Natural killer cell treated with Interleukin-12 subunit alpha and Interleukin-12 subunit beta and Interleukin-15 and Interleukin-18, amount 100 ng/mL, for 72 hours (primary cell): ENCODE measurements at places on chromosomes 12 and 14. TPM values are rescaled to one million over a fixed set of nuclear protein-coding genes. Genes with fewer than 3 reads are reported as not detected.

DNA sequence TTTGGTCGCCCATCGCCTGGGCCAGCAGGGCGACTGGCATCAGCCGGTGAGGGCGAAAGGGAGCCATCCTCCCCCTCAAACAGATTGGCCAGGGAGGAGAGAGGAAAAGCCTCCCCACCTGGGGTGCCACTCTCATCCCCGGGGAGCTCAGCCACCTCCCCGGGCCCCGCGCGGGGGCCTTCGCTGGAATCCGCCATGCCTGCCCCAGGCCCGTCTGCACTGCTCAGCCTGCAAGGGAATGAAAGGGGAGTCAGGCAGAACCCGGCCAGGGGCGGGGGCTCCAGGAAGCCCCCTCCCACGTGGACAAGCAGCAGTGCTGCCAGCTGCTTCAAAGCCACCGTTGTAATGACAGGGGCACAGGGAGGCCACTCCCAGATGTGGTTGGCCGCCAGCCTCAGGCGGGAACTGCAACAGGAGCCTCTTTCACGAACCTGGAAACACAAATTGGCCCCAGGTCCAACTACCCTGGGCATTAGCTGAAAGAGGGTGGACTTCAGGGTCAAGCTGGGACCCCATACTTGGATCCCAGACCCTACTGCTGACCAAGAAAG lies 18.5 kb downstream of the TRPV4 start:
- H3K4me1 ChIP-seq, result no peaks in the 10 kb centered on the region
- no peaks in the 10 kb centered on the region for H3K36me3 ChIP-seq
- DNase-seq, result no peak
- H3K27me3 ChIP-seq, result peaks cover 3% of the 10 kb centered on the region
- H3K4me3 ChIP-seq, result no peak overlapping the region
- no peak overlapping the region for H3K27ac ChIP-seq

DNA sequence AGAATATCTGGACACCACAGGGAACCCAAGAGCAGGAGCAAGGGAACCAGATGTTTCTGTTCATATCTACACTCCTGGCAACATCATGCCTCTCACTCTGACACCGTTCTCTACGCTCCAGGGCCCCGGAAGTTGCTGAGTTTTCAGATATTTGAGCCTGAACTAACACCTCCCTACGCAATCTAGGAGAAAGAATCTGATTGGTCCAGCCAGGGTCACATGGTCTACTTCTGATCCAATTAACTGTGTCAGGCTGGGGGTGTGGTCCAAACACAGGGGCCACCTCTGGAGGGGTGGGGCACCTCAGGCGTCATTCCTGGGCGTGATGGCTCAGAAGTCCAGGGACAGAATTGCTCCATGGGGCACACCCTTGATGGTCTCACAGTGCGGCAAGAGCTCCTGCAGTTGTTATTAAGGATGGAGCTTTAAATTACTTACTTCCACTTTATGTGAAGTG lies 165.5 kb downstream of the PTPN11 start:
- no peaks in the 10 kb centered on the region for H3K4me1 ChIP-seq
- no peaks in the 10 kb centered on the region for H3K36me3 ChIP-seq
- DNase-seq, result no peak
- no peak overlapping the region for H3K4me3 ChIP-seq

The LTB4R2 gene
- 13.7 TPM for total RNA-seq

The CTSG gene
- total RNA-seq, result not detected

DNA sequence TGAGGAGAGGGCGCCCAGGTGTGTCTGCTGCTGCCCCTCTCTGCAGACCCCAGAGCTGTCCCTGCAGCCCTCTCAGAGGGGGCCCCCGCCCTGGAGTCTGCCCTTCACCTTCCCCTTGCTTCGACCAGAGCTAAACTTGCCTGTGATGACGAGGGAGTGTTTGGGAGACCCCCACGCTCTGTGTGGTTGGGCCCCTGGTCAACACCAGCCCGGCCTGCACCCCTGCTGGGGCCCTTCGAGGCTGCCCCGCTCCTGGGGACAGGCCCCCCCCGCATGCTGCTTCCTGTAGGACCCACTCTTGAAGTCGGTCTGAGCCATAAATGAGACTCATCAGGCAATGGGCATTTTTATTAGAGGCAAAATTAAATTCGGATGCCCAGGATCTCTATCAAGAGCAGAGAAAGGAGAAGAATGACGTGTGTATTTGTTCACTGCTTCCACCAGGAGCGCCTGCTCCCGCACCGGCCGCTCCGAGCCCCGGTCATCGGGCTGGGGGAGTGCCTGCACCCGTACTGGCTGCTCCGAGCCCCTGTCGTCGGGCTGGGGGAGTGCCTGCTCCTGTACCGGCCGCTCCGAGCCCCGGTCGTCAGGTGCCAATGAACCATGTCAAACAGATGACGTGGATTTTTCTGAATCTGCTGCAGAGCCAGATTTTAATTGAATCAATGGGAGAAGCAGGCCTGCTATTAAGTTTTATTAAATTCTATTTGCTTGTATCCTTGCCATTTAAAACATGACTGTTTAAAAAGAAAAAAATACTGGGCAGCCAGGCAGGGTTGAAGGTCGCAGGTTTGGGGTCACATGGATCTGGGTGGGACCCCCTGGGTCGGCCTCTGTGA lies 47.7 kb downstream of the NOC4L start:
- peaks cover 5% of the 10 kb centered on the region for H3K27me3 ChIP-seq
- no peaks in the 10 kb centered on the region for H3K36me3 ChIP-seq
- H3K4me3 ChIP-seq, result no peak overlapping the region
- no peak overlapping the region for H3K27ac ChIP-seq

DNA sequence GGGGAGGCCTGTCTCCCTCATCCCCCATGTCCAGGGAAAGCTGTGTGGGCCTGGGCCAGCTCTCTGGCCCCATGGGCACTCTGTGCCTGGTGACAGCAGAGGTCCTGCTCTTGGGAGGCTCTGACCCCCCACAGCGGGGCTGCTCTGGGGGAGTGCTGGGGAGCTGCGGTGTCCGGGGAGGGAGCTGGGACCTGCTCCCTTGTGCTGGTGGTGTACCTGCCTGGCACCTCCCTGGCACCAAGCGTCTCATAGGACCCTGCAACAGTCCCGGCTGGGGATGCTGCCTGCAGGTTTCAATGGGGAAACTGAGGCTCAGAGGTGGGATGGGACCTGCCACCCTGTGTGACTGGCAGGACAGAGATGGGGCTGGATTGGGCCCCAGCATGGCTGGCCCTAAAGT lies 111.3 kb downstream of the KIF26A start:
- H3K4me1 ChIP-seq, result no peaks in the 10 kb centered on the region
- no peak overlapping the region for H3K27ac ChIP-seq
- H3K4me3 ChIP-seq, result no peak overlapping the region
- H3K36me3 ChIP-seq, result no peaks in the 10 kb centered on the region
